ENCODE measurements at places on chromosomes 16 and 17. TPM values are rescaled to one million over a fixed set of nuclear protein-coding genes. Genes with fewer than 3 reads are reported as not detected.

Gene ACE
- polyA plus RNA-seq = 10.6 TPM

Gene FOXN1
- not detected for polyA plus RNA-seq

Gene SLC2A4
- 27.7 TPM for polyA plus RNA-seq

Gene LIMD2
- 8.1 TPM for polyA plus RNA-seq

Gene USH1G
- 0.30 TPM for polyA plus RNA-seq

Gene RNF112
- polyA plus RNA-seq = 4.1 TPM

Gene MARVELD3
- 0.28 TPM for polyA plus RNA-seq

Gene MYH11
- 17.6 TPM for polyA plus RNA-seq

Gene SDR42E1
- 0.66 TPM for polyA plus RNA-seq

- no peak for DNase-seq
Observed at GRCh38 chr17:62859146-62859545, 51.0 kb upstream of the MARCHF10 start.

GRCh38 chr17:71633391-71633849, 487.4 kb upstream of the SOX9 start:
- peak; percentile 84 for DNase-seq

- DNase-seq = no peak
Observed at GRCh38 chr16:57626420-57627170, 1.8 kb upstream of the ADGRG1 start.

GRCh38 chr16:79673635-79674034, 73.1 kb upstream of the MAF start:
- no peak for DNase-seq

- no peak for DNase-seq
Observed at GRCh38 chr16:14564323-14564722, 65.7 kb downstream of the PARN start.

DNA sequence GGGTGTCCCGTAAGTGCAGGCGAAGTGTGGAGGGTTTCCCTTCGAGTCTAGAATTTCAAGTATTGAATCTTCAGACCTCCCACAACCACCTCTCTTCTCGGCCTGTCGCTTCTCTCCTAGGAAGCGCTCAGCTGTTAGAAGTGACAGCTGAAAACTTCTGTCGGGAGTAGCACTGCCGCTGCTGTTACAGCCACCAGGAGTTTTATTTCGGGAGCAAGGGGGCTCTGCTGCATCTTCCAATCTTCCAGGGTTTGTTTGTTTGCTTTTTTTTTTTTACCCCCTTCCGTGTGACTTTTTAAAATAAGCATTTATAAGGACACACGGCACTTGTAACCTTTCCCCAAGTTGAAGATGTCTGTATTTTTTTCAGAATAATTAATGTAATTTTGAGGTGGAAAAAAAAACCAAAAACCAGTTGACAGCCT, 767 bp downstream of the RPS6KB1 start:
- peak; percentile 47 for DNase-seq

GRCh38 chr16:23516366-23517137, 6.3 kb upstream of the GGA2 start:
- DNase-seq = no peak

DNA sequence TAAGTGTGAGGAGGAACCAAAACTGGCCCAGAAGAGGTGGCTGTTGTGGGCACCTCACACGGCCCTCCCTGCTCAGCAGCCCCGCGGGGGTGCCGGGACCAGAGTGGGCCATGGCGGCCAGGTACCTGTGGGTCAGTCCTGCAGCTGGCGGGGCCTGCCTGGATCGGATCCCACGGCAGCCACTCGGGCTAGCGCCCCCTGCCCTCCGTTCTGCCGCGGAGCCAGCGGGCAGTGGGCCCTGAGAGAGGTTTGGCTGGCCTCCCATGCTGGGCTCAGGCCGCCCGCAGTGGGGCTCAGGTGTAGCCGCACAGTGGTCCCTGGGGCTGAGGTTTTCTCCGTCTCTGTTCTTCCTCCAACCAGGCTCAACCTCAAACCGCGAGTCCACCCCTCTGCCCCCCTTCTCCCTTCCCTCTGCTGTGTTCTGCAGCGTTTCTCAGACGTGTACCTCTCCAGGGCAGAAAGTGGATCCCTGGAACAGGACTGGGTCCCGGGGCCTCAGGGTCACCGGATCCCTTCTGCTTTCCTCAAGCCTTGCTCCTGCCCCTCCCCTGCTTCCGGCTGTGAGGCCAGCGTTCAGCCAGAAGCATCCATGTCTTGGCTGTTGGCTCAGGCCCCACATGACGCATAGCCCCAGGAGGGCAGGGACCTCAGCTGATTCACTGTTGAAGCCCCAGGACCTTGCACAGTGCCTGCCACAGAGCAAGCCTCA, 28.6 kb upstream of the ITGA3 start:
- DNase-seq = peak; percentile 83

DNA sequence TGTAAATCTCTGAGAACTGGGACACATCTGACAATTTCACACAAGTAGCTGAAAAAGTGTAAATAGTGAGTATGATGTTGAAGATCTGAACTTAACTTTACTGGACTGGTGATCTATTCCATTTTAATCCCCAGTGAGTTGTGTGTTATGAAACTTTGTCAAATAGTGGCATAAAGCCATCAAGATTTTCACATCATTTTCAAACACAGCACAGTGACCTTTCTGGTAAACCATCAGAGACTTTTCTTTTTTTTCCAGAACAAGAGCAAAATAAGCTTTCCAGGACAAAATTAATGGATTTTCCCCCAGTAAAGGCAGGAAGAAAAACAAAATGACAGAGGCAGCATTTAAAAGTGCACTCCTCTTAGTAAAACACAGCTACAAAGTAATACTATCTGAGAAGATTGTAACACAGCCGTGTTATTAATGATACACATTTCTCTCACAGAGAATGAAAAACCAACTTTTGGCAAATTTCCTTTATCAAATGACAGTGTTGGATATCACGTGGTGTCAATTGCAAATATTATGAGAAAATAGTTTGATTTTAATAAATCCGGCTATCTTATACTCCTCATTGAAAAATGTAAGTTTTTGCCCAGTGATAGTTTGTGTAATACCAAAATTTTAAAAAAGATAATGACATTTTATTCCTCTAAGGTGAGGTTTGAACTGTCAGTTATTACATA, 16.8 kb upstream of the COL1A1 start:
- peak; percentile 80 for DNase-seq

GRCh38 chr17:57601143-57601735, 143.9 kb downstream of the CCDC182 start:
- no peak for DNase-seq

DNA sequence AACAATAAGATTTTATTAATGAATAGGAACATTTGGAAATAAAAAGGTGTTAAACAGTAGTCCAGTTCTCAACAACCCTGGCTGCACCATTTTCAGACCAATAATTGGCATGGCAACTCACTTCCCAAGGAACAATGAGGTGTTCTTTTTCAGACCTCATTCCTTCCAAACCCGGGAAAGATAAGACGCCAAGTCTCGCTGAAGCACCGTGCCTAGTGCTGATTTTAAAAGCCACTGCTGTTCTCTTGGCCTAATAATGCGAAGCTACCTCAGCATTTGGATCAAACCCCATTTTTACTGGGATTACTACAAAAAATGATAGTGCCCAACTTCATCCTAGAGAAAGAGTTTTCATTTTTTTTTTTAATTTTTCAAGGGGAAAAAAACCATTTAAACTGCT, 75.2 kb upstream of the NOL11 start:
- DNase-seq = no peak

- no peak for DNase-seq
Observed at GRCh38 chr16:11400076-11400475, 54.8 kb downstream of the RMI2 start.

DNA sequence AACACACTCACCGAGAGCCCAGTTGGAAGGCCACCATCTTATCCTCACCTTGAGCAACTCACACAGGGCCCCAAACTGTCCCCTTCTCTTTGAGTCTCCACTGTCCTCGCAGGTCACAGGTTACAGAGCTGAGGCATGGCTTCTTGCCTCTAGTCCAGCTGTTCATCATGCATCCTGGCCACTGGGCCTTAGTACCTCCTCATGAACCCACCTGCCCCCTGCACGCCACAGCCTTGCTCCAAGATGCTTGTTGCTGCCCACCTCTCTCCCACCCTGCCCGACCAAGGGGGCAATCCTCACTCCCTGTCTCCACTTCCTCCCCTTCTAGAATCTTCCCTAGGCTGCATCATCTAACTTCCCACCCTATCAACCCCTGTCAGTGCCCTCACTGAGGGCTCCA, 17.1 kb downstream of the CDH5 start:
- DNase-seq = no peak

- peak; percentile 14 for DNase-seq
Observed at GRCh38 chr17:47720754-47721533, 12.1 kb upstream of the TBX21 start.

DNA sequence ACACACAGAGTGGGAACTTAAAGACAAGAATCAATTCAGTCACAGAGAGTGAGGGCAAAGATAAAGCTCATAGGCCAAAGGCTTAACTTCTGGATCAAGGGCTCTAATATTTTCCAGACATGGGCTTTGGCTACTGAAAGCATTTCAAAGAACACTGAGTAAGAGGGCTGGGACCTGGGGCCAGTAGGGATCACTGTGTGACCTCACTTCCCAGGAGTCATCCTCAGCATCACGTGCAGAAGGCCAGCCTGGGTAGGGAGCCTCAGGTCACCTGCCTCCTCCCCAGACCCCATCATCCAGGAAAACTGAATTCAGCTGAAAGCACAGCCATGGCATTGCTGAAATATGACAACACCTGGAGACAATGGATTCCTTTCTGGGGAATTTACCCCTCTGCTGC, 163.5 kb downstream of the RAB11FIP4 start:
- DNase-seq = no peak

- no peak for DNase-seq
Observed at GRCh38 chr17:29567554-29568330, 759 bp upstream of the TP53I13 start.

DNA sequence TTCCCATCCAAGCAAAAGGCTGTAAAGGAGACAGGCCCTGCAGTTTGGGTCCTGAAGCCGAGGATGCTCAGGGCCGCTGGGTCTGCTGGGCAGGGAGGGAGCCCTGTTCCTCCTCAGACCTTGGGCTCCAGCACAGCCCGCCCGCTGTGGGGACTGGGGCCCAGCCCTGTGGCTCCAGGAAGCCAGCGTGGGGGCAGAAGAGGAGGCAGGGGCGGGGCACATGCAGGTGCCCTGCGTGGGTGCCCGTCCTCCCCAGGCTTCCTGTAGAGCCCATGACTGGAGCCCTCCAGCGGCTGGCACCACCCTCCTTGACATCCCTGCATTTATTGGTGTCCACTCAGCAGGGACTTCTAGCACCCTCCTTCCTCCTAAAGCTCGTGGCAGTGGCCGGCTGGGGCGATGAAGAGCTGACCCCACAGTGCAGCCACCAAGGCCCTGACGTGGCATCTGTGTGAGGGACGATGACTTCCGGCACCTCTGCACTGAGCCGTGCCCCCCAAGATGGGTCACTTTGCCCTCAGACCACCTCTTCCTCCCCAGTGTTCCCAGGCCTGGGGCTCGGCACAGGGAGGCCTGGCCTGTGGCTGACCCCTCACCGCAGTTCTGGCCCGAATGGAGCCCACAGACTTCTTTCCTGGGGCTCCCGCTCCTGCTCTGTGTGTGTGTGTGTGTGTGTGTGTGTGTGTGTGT, 9.9 kb downstream of the PRSS27 start:
- no peak for DNase-seq

DNA sequence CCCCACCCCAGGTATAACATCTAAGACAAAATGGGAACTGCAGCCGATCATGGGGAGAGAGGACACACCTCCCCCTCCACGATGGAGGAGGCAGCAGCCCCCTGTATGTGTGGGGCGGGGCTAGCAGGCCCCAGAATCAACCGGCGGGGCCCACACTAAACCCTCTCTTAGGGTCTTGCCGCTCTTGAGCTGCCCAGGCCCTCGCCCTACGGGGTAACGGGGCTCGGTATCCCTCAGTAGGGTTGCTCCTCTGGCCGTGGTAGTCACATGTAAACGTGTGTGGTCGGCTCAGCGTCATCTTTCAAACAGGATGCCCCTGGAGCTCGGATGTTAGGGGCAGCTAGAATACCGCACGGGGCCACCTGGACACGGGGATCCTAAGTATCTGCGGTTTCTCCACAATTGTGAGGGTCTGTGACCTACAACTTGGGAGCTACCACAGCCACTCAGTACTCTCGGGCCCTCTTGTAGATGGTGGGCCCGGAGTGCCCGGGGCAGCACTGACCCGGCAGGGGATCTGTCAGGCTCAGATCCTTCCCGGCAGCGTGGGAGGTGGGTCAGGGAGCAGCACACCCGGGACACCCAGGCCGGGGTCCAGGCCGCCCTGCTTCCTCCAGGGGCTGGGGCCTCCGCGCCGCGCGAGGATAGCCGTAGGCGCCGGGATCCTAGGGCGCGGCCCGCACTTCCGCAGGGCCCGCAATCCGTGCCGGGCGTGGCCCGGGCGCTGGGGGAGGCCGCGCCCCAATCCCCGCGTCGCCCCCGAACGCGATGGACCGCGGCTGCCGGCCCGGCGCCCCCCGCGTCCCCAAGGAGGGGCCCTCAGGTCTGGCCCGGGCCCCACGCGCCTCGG, 781 bp downstream of the ARHGDIA start:
- peak; percentile 77 for DNase-seq

DNA sequence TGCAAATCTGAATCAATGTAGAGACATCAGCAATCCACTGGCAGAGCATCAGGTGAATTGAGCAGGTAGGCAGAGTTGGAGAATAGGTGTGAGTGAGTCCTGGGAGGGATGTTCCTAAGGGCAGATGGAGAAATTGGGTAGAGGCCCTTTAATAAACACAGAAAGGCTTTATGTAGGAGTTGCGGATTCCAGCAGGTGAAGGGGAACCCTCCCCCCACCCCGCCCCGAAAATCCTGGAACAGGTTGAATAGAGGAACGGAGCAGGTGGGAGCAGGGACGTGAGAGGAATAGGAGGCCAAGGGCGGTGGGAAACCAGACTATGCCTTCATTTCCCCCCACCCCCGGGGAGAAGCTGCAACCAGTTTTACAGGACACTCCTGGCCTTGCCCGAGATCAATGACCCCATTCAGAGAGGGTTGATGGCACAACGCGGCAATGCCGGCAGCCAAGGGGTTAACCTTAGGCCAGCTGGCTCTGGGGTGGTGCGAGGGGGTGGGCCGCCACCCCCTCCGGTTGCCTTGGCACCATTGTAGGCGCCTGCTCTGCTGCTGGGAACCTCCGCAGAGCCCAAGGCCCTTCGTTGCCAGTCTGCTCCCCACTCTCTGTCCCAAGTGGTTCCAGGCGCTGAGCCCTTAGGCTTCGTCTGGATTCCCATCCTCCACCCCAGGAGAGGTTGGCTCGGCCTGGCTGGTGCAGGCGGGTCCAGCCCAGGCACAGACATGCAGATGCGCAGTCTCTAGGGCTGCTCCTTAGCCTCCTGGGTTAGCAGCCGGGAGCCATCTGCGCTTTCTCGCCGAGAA, 814 bp upstream of the RUNDC3A start:
- DNase-seq = no peak

- DNase-seq = peak; percentile 75
Observed at GRCh38 chr17:10135539-10136257, 62.7 kb downstream of the GAS7 start.

- DNase-seq = peak; percentile 56
Observed at GRCh38 chr17:81537856-81538555, 9.8 kb downstream of the FSCN2 start.

- peak; percentile 35 for DNase-seq
Observed at GRCh38 chr17:27807567-27808470, 7.5 kb upstream of the NOS2 start.

All from muscle of back (tissue), 13 donors.